ENCODE measurements at places on chromosomes 1 and 21. TPM values are rescaled to one million over a fixed set of nuclear protein-coding genes. Genes with fewer than 3 reads are reported as not detected.
A peak's percentile ranks its signal among the peaks of the same experiment; 100 is the strongest.

GON4L gene
- 30.2 TPM for total RNA-seq

KCNE2 gene
- total RNA-seq, result 0.37 TPM

GRHL3 gene
- 1.7 TPM for total RNA-seq

ELOVL1 gene
- total RNA-seq, result 33.5 TPM

DNA sequence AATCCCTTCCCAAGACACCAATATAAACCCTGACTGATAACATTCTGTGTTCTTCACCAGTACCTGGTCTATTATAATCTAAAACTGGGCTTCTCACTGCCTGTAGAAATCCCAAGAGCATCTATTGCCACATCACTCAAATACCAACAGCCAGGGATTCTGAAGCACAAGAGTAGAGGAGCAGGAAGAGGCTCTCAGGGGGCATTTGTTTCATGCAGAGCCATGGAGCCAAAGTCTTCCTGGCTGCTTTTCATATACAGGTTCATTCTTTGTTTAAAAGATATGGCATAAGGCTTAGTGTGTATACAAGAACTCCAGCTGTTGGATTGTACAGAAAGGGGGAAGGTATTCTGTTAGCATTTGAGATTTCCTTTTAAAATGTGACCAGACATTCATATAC lies 38.2 kb upstream of the USH2A start:
- no peak for DNase-seq

DNA sequence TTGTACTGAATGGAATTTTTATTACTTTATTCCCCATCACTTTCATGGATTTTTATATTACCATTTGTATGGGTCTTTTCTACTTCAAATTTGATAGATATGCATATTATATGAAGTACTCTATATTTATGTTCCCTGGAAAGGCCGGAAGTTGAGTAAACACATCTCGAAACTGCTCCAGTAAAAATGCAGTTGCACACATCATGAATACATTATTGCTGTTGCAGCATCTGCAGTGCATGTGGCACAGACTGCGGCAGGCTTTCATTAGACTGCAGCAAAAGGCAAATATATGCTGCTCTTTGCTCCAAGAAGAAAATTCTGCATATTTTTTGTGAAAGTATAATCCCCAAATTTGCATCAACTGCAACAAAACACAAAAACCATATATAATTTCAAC lies 48.7 kb upstream of the LRRC7 start:
- DNase-seq, result no peak

- DNase-seq, result peak; percentile 91
These were observed 31.2 kb downstream of the CDCP2 start for GRCh38 chr1:54121482-54122134.

DNA sequence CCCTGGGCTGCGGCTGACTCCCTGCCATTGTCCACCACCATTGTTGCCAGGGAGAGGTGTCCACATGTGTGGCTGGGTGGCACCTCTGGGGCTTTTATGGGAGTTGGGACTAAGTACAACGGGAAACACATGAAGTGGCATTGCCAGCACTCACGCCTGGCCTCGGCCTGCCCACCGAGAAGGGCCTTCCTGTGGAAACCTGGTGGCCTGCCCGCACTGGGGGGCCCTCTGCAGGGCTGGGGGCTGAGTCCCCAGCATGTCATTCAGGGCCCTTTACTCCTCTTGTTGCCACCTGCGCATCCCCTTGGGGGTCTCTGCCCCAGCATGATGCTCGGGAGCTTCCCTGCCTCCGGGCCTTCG lies 35.5 kb upstream of the RUNX3 start:
- no peak for DNase-seq

- peak; percentile 49 for DNase-seq
These were observed 31.7 kb upstream of the HEATR1 start for GRCh38 chr1:236636017-236636416.

Measured in right cardiac atrium (tissue), 5 donors.